ENCODE measurements at places on chromosomes 4 and X.
A peak's percentile ranks its signal among the peaks of the same experiment; 100 is the strongest.

DNA sequence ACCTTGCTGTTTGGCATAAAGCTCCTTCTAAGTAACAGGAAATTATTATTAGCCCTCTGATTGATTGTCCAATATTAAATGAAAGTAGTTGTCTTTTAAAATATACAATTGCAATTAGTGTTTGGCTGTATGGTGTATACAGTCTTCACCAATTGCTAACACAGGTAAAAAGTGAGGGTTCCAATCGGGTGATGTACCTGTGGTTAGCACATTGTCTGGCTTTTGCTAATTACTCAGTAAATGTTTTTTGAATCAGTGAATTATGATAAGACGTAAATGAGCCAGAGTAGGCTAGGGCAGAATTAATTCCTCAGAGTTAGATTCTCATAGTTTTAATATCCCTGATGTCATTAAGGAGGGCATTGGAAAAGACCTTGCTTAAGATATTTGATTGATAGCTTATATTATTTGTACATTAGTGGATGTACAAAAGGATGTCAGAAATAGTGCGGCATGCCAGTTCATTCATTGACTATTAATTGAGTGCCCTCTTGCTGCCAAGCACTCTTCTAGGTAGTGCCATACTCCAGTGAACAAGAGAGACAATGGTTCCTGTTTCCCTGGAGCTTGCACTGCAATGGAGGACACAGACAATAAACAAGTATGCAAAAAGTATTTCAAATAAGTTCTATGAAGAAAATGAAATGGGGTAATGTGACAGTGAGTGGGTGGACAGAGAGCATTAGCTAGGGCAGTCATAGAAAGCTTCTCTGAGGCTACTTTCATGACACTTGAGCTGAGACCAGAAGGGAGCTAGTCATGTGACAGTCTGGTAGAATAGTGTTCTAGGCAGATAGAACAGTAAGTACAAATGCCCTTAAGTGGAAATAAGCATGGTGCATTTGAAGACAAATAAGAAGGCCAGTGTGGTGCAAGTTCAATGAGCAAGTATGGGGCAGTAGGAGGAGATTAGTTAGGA, 205.9 kb upstream of the CASK start:
- DNase-seq = no peak

GRCh38 chr4:147836807-147837206, 104.9 kb downstream of the ARHGAP10 start:
- no peak for DNase-seq

DNA sequence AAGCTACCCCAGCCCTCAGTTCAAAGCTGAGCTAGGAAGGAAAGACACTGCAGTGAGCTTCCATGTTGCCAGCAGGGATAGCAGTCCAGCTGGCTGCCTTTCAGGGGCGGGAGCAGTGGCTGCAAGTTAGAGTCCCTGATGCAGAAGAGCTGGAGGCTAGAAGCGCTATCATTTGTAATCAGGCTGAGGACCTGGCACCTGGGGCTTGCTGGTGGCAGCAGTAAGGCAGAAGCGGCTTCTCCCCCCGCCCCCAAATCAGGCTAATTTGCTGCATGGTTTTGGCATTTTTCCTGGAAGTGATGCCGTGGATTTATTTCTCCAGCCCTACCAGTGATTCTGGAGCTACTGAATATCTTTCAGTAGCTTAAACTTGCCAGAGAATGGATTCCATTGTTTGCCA, 203.3 kb downstream of the CLCN4 start:
- peak; percentile 24 for DNase-seq

DNA sequence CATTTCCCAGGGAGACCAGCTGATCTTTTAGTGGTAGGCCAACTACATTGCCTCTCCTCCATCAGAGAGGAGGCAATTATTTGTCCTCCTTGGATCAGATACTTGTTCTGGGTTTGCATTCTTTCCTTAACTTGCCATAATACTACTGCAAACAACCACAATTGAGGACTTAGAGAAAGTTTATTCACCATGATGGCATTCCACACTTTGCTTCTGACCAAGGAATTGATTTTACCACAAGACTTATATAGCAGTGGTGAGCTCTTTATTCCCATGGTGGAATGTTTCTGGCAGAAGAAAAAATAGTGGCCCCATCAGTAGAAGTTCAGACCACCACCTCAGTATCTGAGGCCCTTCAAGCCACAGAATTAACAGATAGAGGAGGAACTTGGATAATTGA, 123.9 kb upstream of the PPP3CA start:
- DNase-seq = no peak

DNA sequence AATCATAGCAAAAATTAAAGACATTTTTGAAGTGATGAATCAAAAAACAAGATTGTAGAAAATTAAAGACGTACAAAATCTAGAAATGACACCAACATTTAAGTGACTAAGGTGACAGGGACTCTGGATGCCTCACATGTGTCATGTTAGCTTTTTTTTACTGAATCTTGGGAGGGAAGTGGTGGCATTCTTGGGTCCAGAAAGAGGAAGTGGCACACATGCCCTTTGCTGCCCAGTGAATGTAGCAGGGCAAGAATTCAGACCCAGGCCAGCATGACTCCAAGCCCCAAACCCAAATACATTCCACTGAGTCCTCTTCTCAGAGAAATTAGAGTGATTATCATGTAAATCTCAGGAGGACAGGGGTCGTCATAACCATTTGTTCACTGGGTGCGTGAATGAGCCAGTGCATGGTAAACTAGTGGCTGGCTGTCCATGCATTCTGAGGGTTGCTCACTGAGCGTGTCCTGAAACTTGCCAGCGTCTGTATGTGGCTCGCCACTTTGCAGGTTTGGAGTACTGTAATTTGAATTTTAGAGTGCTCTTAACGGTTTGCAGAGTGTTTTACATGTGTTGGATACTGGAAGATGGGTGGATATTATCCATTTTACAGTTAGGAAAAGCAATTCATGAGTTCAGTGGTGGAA, 55.4 kb upstream of the TBC1D14 start:
- no peak for DNase-seq

- DNase-seq = no peak
These were observed 430.3 kb upstream of the MAOA start for GRCh38 chrX:43225626-43226328.
